CD8-positive, alpha-beta T cell (primary cell): ENCODE measurements at places on chromosomes 7 and 10.

- DNase-seq = no peak
These were observed 248.9 kb downstream of the DGKI start for GRCh38 chr7:137597856-137598255.

- no peak for DNase-seq
These were observed 65.7 kb downstream of the TLL2 start for GRCh38 chr10:96448021-96448457.

DNA sequence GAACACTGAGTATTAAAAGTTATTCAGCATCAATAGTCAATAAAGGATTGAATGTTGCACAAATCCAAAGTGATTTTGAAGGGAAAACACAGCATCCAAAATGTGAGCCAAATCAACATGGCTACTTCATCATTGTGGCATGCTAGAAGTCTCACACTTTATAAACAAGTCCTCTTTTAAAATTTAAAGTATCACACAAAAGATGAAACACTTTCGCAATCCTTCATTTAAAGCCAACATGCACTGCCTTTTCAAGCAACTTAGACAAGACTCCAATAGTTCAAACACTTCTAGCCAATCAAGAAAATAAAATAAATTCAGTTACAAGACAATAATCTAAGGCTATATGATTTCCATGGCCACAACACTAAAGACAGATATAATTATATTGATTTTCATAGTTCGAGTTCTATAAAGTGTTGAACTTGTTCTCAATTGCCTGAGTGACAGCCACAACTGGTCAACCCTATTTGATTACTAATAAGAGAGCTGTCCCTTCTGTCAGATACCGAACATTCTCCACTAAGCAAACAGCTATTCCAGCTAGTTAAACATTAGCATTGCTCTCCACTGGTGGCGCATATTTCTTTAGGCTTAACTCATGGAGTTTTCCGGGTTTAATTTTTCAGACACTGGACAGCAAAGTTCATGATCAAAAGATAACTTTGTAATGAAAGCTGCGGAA, 8.3 kb downstream of the EBF3 start:
- DNase-seq = no peak

DNA sequence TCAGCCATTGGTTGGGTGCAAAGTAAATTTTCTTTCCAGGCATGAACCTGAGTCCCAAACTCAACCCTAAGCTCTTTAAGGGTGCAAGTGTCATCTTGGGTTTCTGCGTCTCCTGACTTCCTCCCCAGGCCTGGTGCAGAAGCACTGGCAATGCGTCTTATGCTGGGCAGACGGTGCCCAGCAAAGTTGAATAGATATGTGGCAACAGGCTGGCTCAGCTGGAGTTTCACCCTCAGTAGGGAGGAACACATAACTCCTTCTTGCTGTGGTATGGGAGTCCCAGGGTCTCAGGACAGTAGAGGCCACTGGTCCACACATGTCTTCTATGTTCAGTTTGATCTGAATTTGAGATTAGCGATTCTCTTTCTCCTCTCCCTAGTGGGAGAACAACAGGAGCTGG, 181.3 kb downstream of the RPS24 start:
- DNase-seq = no peak

GRCh38 chr7:25770670-25771069, 381.3 kb upstream of the NFE2L3 start:
- no peak for DNase-seq

- DNase-seq = no peak
These were observed 58.6 kb upstream of the GSAP start for GRCh38 chr7:77474756-77475155.
